ENCODE measurements at places on chromosomes 12 and 14.

DNA sequence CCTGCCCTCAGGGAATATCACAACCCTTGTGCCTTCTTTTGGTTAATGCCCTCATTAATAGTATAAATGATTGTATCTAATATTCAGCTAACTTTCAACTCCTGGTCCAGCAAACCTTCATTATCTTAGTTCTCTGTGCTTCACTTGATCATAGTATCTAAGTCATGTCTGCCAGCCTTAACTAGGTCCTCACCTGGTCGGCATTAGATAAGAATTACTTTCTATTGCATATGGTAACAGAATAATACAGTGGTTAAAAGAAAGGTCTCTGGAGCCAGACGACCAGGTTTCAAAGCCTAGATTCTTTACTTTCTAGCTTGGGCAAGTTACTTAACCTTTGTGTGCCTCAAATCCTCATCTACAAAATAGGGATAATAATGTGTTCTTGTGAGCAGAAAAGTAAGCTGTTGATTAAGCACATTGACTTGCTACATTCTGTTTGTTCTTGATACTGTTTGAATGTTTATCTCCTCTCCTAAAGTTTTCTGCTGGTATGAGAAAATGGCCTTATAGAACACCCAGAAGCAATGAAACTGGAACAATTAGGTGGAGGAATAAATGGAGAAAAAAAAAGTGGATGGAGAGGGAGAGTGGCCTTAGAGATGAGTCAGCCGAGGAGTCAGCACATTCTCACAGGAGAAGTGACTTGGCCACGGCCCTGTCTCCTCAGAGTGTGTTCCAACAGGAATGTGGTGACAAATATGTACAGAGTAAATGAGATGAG lies 176.1 kb downstream of the SLC25A21 start:
- DNase-seq, result no peak

- DNase-seq, result no peak
Observed at GRCh38 chr12:58847901-58848600, 72.3 kb downstream of the LRIG3 start.

DNA sequence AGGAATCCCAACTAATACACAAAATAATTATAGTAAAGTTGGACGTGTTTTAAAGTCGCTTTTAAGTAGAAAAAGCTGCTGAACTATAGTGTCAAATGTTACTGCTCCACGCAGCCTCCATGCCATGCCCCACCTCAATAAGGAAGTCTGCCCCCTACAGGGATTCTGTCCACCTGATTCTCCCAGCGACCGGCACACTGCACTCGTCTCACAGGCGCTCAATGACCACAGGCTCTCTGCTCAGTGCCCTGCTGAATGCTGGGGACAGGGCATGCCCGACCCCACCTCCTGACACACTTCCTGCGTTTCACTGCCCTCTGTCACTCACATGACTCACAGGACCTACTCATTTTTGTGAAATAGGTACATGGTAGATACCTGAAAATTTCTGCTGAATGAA lies 48.9 kb downstream of the BDKRB1 start:
- no peak for DNase-seq

DNA sequence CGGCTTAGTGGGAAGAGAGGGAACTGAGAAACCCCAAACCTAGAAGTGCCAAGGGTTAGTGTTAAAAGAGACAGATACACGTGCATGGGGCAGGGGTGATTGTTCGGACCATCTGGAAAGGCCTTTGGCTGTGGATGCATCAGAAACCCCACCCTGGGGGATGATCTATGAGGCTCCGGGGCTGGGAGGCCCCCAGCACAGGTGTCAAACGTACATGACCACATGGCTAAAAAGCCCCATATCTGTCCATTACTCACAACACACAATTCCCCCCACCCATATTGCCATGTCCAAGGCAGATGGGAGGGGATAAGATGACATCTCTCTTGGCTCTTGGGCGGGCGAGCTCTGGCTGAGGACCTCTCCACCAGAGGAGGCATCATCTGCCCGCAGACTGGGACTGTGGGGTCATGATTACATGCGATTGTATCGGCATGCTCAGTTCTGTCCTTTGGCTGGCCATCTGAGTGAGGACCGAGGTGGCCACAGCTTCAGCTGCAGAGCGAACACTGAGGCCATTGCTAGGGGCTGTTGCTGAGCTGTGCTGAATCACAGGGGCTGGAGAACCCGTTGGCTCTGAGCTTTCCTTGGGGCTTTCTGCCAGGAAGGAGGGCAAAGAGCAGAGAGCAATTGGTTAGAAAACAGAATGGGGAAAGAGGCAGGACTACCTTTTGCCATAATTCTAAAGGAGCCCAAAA lies 9.6 kb upstream of the NPFF start:
- DNase-seq, result no peak

- DNase-seq, result no peak
Observed at GRCh38 chr12:100185361-100185894, 15.2 kb upstream of the ACTR6 start.

GRCh38 chr12:115160271-115161128 lies 476.5 kb upstream of the TBX3 start:
- no peak for DNase-seq

DNA sequence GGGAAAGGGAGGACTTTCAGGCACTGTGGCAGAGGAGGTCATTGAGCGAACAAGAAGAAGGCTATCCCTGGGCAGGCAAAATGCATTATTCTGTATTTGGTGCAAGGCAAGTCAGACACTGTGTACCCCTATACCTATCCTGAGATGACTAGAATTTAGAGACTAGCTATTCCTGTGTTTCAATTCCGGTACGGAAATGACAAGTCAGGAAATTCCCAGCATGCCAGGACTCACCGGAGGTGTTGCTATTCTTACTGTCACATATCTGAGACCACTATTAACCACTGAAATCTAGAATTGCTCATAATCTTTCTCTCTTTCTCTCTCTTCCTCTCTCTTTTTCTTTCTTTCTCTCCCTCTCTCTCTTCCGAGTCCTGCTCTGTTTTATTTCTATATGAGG lies 297.1 kb downstream of the PDZRN4 start:
- no peak for DNase-seq

DNA sequence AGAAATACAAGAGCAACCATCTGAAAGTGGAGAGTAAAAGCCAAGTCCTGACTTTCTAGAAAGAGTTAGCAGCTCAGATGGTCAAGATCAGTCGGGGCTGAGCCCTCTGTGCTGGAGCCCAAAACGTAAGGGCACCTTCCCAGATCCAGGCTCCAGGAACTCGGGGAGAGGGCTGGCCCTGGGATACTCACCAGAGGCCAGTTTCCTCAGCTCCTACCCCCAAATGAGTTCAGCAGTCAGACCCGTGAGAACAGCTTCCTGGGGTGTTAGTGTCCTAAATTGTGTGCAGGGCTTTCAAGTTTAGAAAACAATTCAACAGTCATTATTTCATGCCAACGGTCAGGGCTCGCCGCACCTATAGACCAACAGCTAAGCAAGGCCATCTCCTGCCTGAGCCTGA lies 147.6 kb upstream of the FKBP4 start:
- DNase-seq, result no peak

- DNase-seq, result no peak
Observed at GRCh38 chr12:23909551-23909950, 39.9 kb downstream of the SOX5 start.

DNA sequence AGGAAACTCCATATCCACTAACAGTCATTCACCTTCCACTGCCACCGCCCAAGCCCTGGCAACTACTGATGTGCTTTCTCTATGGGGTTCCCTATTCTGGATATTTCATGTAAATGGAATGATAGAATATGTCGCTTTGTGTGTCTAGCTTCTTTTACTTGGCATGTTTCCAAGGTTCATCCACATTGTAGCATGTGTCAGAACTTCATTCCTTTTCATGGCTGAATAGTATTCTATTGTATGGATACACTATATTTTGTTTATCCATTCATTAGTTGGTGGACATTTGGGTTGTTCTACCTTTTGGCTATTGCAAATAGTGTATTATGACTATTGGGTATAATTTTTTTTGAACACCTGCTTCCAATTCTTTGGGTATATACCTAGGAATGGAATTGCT lies 8.6 kb downstream of the POU6F1 start:
- no peak for DNase-seq

- DNase-seq, result no peak
Observed at GRCh38 chr14:60964904-60965303, 16.0 kb downstream of the TRMT5 start.

DNA sequence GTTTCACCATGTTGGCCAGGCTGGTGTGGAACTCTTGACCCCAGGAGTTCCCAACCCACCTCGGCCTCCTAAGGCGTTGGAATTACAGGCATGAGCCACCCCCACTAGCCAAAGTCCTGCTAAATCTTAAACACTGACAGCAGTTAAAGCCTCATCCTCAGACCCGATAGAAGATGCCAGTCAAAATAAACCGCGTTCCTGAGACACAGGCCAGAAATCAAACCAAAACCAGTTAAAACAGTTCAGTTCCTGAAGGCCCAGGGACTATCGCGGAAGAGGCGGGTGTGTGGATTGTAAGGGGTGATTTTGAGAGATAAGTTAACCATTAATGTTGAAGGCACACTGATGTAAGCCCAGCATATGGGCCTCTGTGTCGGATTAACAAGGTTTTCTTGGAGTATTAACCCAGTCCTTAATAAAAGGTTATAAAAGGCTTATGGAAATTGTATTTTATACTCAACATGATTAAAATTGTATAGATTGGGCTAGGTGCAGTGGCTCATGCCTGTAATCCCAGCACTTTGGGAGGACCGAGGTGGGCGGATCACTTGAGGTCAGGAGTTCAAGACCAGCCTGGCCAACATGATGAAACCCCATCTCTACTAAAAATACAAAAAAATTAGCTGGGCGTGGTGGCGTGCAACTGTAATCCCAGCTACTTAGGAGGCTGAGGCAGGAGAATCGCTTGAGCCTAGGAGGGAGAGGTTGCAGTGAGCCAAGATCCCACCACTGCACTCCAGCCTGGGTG lies 18.7 kb upstream of the CDCA4 start:
- DNase-seq, result no peak

DNA sequence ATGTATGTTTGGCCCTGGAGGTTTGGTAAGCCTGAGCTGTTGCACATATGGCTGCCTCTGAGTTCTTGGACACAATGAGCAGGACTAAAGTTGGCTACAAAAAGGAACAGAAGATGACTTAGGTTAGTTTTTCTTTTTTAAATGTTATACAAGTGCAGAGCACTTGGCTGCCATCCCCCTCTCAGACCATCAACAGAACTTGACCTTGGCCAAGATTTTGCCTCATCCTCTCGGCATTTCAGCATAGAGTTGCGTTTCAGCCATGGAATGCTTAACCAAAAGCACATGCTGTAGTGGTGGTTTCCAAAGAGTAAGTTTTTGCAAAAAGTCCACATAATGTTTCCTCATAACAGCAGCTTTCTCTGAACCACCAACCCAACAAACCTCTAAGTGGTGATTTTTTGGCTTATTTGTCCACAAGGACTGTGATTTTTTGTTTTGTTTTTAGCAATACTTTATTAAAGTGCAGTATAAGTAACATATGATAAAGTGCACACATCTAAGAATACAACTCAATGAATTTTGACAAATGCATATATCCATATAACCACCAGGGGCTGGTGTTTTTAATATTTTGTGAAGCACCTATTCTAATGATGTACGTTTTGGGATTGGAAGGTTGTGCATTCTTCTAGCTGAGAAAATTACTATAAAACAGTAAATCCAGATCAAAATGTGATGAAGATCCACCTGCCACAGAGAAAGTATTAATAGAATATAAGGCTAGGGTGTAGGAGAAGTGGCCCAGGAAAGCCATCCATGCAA lies 12.1 kb upstream of the GALNT16 start:
- peak; percentile 37 for DNase-seq

GRCh38 chr12:72075401-72075800 lies 136.8 kb downstream of the TPH2 start:
- no peak for DNase-seq

GRCh38 chr14:52018970-52019369 lies 29.6 kb downstream of the RTRAF start:
- no peak for DNase-seq
